ENCODE measurements at places on chromosomes 2 and 18.

DNA sequence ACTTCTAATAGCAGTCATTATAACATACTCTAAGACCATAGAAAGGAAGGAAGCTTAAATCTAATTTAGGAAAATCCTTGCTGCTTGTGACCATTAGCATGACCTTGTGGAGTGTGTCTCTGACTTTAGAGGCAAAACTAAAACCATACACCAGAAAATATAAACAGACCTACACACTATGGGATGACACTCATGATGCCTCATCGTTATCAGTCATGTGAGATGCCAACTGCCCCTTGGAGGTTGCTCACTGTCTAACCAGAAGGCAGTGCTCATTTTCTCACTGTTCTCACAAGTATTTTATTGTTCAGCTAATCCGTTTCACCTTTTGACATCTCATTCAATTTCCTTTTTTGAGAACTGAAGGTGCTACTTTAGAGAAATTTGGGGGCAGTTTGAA is 376.9 kb downstream of the RND3 start:
- no peak for DNase-seq

GRCh38 chr2:199997296-199997695 is 41.9 kb downstream of the MAIP1 start:
- no peak for DNase-seq

DNA sequence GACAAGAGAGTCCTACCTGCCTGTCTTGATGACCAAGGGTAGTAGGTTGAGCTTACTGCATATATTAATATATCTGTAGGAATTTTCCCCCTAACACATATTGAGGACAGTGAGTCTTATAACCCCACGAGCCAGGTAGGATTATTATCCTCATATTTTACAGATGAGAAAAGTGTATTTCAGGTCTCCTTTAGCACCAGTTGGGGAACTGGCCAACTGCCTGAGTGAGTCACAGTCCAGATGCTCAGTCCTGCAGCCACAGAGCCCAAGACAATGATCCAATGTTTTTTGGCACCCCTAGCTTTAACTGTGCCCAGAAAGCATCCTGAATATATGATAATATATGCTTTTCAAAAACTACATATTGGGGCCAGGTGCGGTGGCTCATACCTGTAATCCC is 30.8 kb upstream of the GLS start:
- no peak for DNase-seq

DNA sequence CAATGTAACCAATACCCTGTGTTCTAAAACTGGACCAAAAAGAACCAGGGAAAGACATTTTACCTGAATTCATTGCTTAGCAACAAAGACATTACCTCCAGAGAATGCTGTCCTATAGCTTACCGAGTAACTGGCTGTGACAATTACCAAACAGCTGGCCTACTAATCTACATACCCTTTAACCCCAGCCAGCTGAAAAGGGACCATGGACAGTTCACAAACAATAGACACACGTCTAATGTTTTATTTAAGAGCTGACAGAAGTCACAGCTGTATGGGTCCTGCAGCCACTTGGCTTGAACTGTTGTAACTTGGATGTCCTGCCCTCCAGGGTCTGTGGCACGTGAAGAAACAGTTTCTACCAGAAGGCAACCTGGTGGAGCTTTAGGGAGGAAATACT is 130.1 kb upstream of the EFEMP1 start:
- DNase-seq: no peak

DNA sequence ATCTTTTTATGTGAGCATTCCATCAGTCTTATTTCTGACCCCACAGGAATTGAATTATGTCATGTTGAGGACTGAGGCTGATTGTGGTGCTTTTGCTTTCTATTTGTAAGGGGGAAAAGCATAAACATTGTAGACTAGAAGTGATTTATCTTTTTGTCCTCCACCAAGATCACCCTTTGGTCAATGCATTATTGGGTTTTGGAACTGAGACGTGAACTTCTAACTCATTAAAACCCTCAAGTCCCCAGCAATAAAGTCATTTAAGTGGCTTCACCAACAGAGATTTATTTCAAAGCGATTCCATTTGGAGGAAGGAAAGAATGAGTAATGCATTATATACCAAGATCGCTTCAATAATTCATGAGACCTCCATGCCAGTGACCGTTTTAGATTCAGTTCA is 75.5 kb upstream of the TXNDC2 start:
- DNase-seq: no peak

- no peak for DNase-seq
Observed at GRCh38 chr2:74653589-74653984, 460 bp upstream of the SEMA4F start.

DNA sequence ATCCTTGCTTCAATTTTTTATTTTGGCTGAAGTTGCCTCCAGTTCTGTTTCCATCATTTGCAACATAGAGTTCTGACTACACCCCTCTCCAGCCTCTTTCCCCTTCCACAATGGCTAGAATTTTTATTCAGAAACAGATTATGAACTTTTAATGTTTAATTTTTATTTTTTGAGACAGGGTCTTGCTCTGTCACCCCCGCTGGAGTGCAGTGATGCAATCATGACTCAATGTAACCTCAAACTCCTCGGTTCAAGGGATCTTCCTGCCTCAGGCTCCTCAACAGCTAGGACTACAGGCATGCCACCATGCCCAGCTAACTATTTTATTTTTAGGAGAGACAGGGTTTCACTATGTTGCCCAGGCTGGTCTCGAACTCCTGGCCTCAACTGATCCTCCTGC is 2.8 kb downstream of the NTSR2 start:
- DNase-seq: no peak

DNA sequence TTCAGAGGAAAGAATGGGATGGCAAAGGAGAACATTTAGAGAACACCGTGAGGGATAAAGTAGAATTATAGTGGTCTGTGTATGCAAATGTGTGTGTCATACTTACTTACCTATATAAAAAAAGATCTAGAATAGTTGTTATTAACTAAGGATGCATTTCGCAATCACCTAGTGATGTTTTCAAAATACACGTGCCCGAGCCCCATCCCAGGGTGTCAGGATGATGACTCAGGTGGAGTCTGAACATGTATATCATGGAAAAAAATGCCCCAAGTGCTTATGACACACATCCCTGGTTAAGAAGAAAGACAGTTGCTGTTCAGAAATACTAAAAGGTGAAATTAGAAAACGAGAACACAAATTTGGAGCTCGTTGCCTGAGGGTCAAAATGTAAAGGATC is 109.0 kb downstream of the CERS6 start:
- DNase-seq: no peak

GRCh38 chr2:233247116-233247515 is 4.4 kb upstream of the ATG16L1 start:
- no peak for DNase-seq

DNA sequence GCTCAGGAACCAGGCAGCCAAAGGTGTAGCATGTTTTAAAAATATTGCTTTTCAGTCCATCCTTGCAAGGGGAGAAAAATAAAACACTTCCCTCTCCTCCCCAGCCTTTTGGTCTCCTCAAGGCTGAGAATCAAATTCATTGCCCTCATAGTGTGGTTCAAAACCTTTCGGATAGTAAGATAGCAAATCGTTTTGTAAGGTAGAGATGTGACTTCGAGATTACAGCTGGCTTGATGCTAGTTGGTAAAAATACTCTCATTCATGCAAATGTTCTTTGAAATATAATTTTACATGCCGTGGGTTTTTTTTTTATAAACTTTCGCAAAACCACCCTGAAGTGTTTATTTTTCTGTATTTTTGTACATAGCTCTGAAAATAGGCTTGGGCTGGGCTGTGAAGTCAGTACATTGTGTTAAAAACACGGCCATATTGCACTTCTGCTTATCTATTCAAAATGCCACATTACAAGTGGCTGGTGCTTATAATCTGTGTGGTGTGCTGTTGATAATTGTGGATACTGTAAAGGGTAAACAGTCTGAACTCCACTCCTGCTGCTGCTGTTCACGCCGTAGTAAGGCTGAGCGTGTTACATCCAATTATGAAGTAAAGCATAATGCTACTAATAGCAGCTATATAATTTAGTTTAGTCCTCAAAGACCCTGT is 172.0 kb upstream of the SIX3 start:
- DNase-seq: no peak

DNA sequence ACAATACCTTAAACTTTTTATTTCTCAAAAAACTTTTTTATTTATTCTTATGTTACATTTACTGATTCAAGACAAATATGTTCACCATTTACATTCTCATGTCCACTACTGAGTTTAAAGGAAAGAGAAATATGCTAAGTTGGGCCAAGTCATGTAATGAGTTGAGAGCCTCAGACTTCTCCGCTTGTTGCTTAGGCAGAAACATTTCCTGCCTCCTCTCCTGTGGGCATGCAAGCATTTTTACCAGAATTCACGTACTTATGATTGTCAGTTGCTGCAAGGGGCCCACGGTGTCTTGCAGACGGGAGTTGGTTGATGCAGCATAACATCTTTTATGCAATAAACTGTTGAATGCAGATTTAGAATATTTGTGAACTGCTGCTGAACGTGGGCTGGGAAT is 51.8 kb downstream of the MYO1B start:
- DNase-seq: no peak

GRCh38 chr2:183186766-183187165 is 62.5 kb downstream of the NUP35 start:
- DNase-seq: no peak

DNA sequence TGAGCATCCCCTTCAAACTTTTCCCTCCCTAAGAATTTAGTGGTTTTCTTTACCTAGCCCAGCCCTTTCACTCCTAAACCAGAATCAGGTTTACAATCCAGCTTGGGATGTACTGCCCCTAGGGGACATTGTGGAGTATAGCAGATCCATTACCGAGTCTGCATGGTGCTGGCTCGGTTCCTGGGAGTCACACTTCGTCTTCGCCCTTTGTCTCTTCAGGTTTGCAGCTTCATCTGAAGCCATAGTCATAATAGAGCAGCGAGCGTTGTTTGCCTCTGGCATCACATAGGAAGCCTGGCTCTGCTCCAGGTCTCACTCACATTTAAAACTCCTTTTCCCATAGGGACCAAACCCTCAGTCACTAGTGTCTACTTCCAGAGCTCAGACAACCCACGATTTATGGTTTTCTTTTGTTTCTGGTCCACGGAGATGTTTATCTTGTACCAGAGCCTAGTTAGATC is 16.8 kb upstream of the LYPD6 start:
- no peak for DNase-seq

- DNase-seq: no peak
Observed at GRCh38 chr2:85505551-85506238, 33.3 kb upstream of the MAT2A start.

DNA sequence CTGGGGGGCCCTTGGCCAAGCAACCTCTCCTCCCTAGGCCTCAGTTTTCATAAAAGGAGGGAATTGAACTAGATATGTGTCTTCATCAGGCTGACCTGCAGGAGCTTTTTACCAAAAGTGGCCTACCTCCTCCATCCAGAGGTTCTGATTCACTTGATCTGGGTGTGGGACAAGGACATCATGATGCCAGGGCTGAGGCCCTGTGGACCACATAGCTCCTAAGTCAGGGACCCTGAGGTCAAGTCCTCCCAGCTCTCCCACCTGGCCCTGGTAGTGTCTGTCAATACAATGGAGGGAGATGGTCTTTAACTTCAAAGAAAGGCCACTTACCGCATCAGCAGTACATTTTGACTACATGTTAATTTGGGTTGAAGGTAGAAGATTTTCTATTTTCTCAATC is 10.4 kb downstream of the IL1RN start:
- DNase-seq: no peak

- no peak for DNase-seq
Observed at GRCh38 chr2:120036145-120036544, 23.3 kb downstream of the EPB41L5 start.

DNA sequence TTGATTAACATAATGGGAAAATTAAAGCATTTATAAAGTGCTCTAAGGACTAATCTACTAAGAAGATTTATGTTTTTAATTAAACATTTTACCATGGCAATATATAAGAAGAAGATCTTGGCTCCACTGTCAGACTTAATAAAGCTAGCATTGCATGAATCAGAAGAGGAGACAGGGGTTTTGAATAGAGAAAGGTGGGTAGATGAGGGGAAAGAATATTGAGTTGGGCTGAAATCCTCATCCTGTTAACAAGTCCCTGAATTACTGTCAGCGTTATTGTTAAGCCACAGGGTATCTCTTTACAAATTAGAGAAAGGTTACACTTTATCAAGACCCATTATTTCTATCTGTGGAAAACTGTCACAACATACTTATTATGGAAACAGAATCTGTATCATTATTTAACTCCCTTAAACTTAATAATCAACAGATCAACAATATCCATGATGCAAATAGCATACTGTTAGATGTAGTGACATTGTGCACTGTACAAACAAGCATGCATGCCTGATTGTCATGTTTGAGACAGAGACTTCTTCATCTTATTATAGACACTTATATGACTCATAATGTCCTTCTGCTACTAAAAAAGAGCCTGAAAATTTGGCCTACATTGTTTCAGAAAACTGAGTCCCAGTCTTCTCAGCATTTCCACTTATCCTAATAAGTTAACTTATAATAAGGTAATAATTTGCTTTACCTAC is 304.1 kb downstream of the NRXN1 start:
- DNase-seq: no peak

- no peak for DNase-seq
Observed at GRCh38 chr18:46736135-46736534, 20.7 kb downstream of the ST8SIA5 start.

DNA sequence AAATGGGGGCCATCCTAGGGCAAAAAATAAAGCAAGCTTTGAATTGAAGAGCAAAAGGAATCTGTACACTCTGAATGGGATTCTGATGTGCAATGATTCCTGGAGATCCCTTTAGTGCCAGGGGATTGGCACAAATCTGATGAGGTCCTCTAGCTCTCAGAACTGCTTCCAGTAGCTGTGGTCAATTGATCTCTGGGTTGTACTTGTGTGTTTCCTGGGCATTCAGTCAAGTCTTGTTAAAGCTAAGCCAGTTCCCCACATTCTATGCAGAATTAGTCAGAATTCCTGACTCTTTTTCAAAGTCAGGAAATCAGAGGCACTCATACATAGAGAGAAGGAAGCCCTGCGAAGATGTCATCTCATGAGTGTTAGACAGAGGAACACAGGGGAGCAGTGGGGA is 161.3 kb downstream of the DNER start:
- DNase-seq: no peak

- no peak for DNase-seq
Observed at GRCh38 chr2:153622285-153622684, 143.7 kb upstream of the RPRM start.

DNA sequence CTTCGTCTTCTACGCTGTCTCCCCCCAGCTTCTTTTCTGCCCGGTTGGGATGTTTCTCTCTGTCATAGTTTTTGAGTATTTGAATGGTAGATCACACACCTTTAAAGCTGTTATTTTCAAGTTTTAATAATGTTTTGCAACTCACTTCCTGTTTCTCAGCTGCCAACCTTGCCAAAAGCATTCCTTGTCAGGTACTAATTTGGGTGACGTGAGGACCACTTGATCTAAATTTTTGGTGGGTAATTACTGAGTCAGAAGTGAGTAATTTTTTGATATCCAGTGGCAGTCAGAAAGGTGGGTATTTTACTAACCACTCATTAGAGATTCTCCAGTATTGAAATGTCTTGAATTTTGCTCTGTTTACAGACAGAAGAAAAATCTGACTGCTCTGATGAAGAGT is 852.4 kb upstream of the FANCL start:
- no peak for DNase-seq

GRCh38 chr2:38505779-38506178 is 96.9 kb downstream of the HNRNPLL start:
- DNase-seq: no peak

- DNase-seq: no peak
Observed at GRCh38 chr18:45745817-45746461, 22.0 kb downstream of the SLC14A1 start.
